ENCODE measurements at places on chromosomes 7 and 10.

GRCh38 chr7:29825775-29826529 is 19.6 kb downstream of the WIPF3 start:
- no peak for DNase-seq

- DNase-seq = no peak
Measured at GRCh38 chr7:102115931-102116330, 170.7 kb upstream of the SH2B2 start.

DNA sequence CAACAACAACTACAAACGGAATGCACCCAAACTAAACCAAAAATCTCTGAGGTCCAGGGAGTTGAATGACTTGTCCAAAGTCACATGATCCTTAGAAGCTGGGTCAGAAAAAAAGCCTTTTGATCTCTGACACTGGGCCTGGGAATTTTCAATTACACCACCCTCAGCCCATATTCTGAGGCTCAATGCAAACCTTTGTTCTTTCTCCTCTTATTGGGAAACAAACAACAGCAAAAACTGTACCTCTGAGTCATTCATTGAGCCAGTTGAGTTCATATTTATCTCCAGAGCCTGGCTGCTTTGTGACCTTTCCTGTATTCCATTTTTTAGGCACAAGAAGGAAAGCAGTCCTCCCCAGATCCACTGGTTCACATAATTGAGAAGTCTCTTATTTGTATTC is 51.2 kb upstream of the SORCS1 start:
- DNase-seq = no peak

GRCh38 chr7:29467193-29467926 is 96.3 kb upstream of the PRR15 start:
- no peak for DNase-seq

DNA sequence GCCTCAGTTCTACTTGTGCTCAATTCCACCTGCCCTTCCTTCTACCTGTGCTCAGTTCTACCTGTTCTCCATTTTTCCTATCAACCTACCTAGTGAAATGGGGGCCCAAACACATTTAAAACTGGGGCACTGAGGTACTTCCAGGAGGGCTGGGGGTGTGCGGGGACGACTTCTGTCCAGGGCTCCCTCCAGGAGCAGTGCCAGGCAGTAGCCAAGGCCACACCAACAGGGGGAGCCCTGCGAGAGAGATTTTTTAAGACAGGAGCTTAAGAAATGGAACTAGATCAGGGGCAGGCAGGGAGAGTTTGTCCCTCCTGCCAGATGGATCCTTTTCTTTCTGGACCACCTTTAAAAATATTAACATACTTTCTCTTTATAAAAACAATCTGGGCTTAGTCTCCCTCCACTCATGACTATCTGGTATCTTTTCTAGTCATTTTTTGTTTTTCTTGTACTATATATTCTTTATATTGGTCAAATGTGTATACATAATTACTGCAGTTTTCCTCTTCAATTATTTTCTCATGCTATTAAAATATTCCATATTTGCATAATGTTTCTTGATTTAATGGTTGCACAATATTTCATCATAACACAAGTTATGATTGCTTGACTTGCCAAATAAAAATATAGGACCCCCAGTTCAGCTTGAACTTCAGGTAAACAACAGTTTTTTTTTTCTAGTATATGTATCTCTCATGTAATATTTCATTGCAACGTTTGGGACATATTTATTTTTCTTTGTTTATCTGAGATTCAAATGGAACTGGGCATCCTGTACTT is 47.3 kb upstream of the INSYN2A start:
- DNase-seq = no peak

GRCh38 chr7:134046594-134047128 is 80.5 kb upstream of the LRGUK start:
- no peak for DNase-seq

- no peak for DNase-seq
Measured at GRCh38 chr7:102216573-102217314, 69.9 kb upstream of the SH2B2 start.

DNA sequence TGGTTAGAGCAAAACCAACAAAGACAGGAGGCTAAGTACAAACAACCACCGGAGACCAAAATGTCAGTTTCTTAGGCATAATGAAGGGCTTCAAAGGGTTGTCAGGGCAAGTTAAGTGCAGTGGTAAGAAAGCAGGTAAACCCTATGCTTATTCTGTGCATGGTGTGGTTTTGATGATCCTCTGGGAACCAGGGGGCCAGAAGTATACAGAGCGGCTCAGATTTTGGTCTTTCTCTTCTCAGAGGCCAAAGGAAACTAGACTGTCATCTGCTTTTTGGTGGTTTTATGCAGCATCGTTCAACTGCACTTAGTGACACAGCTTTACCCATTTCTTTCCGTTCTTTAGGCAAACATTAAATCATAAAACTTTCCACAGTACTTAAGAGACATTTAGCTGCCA is 332.7 kb upstream of the CELF2 start:
- no peak for DNase-seq

- DNase-seq = no peak
Measured at GRCh38 chr7:79504607-79505389, 51.3 kb upstream of the MAGI2 start.

DNA sequence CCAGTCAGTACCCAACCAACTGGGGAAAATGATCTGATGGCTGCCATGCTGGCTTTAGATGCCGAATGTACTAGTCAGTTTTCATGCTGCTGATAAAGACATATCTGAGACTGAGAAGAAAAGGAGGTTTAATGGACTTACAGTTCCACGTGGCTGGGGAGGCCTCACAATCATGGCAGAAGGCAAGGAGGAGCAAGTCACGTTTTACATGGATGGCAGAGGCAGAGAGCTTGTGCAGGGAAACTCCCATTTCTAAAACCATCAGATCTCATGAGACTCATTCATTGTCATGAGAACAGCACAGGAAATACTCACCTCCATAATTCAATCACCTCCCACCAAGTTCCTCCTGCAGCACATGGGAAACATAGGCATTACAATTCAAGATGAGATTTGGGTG is 508.9 kb upstream of the NRP1 start:
- DNase-seq = no peak

GRCh38 chr10:112981553-112981952 is 31.5 kb downstream of the TCF7L2 start:
- DNase-seq = peak; percentile 55

- no peak for DNase-seq
Measured at GRCh38 chr7:101684983-101685330, 55.9 kb upstream of the MYL10 start.

- DNase-seq = no peak
Measured at GRCh38 chr7:155980841-155981240, 168.6 kb upstream of the SHH start.

GRCh38 chr7:26664735-26665416 is 199.5 kb downstream of the SKAP2 start:
- DNase-seq = no peak

GRCh38 chr10:74928742-74929191 is 102.4 kb downstream of the KAT6B start:
- no peak for DNase-seq

GRCh38 chr10:23284155-23284554 is 60.4 kb downstream of the C10orf67 start:
- no peak for DNase-seq

- DNase-seq = no peak
Measured at GRCh38 chr10:7505196-7505595, 94.4 kb upstream of the SFMBT2 start.

DNA sequence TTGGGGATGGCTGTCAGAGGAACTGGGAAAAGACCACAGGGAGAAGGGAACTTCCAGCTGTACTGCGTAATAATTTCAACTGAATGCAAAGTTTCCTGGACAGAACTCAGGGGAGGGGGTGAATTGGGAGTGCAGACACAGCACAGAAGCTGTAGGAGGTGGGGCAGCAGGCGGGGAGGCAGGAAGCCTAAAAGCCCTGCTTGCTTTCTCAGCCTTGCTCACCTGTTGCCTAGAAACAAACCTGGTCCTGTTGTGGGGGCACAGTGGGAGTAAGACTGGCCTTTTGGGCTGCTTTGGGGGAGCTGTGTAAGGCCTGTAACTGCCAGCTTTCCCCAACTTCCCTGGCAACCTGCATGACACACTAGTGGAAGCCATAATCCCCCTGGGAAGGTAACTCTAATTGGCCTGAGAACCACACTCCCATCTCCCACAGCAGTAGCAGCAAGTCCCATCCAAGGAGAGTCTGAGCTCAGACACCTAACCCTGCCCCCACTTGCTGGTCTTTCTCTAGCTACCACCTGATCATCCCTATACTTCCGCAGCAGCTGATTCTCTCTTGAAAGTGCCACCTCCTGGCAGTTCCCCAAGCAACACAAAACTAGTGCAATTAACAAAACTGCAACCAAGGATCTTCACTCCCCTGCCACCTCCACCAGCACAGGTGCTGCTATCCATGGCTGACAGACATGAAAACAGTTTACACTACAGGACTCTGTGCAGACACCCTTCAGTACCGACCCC is 1239.3 kb downstream of the SORCS1 start:
- DNase-seq = no peak

GRCh38 chr7:20513341-20513740 is 102.1 kb upstream of the ABCB5 start:
- DNase-seq = no peak

GRCh38 chr10:24947304-24948097 is 4.9 kb downstream of the PRTFDC1 start:
- DNase-seq = peak; percentile 31

GRCh38 chr10:78783753-78784152 is 285.0 kb upstream of the ZMIZ1 start:
- DNase-seq = no peak

- DNase-seq = no peak
Measured at GRCh38 chr10:125564570-125564969, 118.4 kb downstream of the TEX36 start.

GRCh38 chr10:28468707-28469483 is 64.0 kb upstream of the WAC start:
- no peak for DNase-seq

GRCh38 chr10:43389867-43390266 is 18.4 kb downstream of the FXYD4 start:
- DNase-seq = no peak

DNA sequence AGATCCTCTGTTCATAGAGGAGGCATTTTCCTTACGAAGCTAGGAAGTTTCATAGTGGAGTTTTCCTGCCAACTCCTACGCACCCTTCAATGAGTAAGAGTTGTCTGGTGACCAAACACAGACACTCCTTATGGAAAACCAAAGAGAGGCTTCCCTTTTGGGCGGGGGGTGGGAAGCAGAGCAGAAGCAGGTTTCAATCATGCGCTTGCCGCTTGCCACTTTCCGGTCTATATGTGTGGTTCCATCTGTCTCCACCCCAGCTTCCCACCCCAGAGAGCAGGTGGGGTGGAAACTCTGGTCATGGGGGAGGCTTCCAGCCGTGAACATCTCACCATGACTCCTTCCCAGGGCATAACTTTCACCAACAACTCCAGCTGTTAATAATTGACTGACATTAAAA is 68.8 kb upstream of the GRB10 start:
- DNase-seq = no peak

DNA sequence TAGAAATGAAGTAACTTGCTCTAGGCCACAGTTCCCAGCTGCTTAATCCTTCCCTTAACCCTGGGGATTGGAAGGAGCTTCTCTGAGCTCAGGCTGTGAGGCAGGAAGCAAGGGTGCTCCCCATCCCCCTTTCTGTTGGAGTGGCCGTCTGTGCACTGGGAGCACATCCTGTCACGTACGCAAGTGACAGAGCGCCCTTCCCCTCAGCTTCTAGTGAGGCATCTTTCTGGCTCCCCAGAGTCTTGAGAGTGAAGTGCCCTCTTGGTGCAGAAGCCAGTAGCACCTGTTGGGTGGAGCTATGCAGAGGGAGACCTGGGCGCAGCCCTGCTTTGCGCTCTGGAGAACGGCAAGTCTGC is 47.8 kb downstream of the SHH start:
- DNase-seq = no peak

DNA sequence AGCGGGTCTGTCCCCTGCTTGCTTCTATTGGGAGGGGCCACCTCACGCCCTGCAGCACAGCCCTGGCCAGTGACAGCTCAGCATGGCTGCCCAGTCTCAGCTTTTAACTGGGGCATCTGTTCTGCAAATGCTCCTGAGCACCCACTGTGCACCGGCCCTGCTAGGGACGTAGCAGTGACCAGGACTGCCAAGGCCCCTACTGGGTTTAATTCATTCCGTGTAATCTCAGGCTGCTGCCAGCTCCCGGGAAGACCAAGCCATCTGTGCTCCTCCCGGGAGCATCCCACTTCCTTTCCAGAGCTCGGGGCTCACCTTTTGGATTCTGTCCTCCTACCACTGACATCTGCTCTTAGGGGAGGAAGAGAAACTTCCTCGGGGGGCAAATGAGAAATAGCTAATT is 85.2 kb downstream of the ADARB2 start:
- no peak for DNase-seq

DNA sequence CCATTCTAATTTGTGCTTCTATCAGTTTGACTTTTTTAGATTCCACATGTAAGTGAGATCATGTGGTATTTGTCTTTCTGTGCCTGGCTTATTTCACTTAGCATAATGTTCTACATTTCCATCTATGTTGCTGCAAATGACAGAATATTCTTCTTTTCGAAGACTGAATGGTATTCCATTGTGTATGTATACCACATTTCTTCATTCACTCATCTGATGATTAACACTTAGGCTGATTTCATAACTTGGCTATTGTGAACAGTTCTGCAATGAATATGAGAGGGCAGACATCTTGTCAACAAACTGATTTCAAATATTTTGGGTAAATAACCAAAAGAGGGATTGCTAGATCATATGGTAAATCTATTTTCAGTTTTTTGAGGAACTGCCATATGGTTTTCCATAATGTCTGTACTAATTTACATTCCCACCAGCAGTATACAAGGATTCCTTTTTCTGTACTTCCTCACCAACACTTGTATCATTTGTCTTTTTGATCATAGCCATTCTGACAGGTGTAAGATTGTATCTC is 52.9 kb downstream of the ZNF22 start:
- DNase-seq = no peak

DNA sequence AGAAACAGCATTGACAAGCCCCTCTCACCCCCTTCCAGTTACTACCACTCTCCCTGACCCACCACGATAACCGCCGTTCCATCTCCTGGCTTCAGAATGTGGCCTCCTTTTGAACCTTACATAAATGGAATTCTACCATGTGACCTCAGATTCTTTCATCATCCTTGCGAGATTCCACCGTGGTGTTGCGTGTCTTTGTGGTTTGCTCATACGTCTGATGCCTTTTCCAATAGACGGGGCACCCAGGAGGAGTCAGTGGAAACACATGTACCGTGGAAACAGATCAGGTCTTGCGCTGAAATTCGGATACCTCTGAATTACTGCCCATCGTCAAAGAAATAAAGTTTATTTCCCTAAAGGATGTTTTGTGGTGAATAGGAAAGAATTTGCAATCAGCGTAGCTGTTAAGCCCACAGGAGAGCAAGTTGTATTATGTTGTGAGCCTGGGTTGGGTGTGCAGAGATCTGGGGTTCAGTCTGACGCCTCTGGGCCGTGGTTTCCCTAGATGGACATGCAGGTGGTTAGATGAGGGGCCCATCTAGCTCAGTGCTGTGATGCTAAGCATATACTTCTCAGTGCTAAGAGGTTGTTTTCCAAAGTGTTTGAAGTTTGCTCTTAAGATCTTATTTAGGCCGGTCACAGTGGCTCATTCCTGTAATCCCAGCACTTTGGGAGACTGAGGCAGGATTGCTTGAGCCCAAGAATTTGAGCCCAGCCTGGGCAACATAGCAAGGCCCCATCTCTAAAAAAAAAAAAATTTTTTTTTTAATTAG is 29.1 kb downstream of the GTF2IRD1 start:
- no peak for DNase-seq

GRCh38 chr7:111499027-111499426 is 63.3 kb downstream of the IMMP2L start:
- DNase-seq = no peak

GRCh38 chr10:10855151-10855581 is 162.5 kb upstream of the CELF2 start:
- no peak for DNase-seq

GRCh38 chr7:104096683-104097082 is 107.2 kb upstream of the RELN start:
- no peak for DNase-seq
